Effector memory CD8-positive, alpha-beta T cell (primary cell): ENCODE measurements at places on chromosomes 3 and 15.

- DNase-seq, result no peak
- no peaks in the 10 kb centered on the region for H3K36me3 ChIP-seq
- no peaks in the 10 kb centered on the region for H3K4me1 ChIP-seq
- peaks cover 13% of the 10 kb centered on the region for H3K27me3 ChIP-seq
These were observed 138.6 kb downstream of the GAP43 start for GRCh38 chr3:115761927-115762305.

DNA sequence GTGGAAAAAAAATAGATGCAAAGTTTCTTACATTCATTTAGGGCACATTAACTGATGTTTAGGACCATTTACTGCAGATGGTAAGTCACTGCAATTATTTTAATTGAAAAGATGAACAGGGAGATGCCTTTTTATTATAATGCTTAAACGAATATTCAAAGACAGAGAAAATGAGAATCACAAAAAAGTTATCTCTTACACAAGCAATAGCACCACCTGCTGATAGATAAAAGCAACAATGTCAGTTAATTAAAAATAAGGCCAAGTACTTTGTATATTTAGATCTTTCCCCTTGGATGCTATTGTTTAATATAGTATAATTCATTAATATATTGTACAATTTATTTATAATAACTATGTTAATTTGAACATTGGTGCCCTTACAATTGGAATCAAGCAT lies 55.9 kb downstream of the IFT80 start:
- no peak for DNase-seq
- H3K4me1 ChIP-seq, result no peaks in the 10 kb centered on the region
- no peak overlapping the region for H3K27ac ChIP-seq
- H3K4me3 ChIP-seq, result no peak overlapping the region
- peaks cover 5% of the 10 kb centered on the region for H3K36me3 ChIP-seq

GRCh38 chr15:37891766-37892368 lies 42.6 kb upstream of the TMCO5A start:
- DNase-seq, result no peak
- H3K36me3 ChIP-seq, result no peaks in the 10 kb centered on the region
- no peak overlapping the region for H3K4me3 ChIP-seq

GRCh38 chr15:71093054-71094024 lies 21.9 kb upstream of the THSD4 start:
- H3K27me3 ChIP-seq, result peaks cover 29% of the 10 kb centered on the region
- no peaks in the 10 kb centered on the region for H3K36me3 ChIP-seq
- no peak overlapping the region for H3K4me3 ChIP-seq

GRCh38 chr3:33047842-33048834 lies 48.8 kb downstream of the GLB1 start:
- H3K36me3 ChIP-seq, result peaks cover 10% of the 10 kb centered on the region
- peak overlapping the region; percentile 74 for H3K4me3 ChIP-seq
- H3K4me1 ChIP-seq, result peaks cover 57% of the 10 kb centered on the region
- peak; percentile 56 for DNase-seq
- no peaks in the 10 kb centered on the region for H3K27me3 ChIP-seq
- H3K27ac ChIP-seq, result peak overlapping the region; percentile 91

- no peak overlapping the region for H3K27ac ChIP-seq
- DNase-seq, result no peak
- H3K4me1 ChIP-seq, result no peaks in the 10 kb centered on the region
- H3K27me3 ChIP-seq, result peaks cover 11% of the 10 kb centered on the region
- no peak overlapping the region for H3K4me3 ChIP-seq
These were observed 34.9 kb upstream of the ARL8B start for GRCh38 chr3:5087209-5087608.

GRCh38 chr3:29065211-29065785 lies 215.6 kb upstream of the RBMS3 start:
- H3K27me3 ChIP-seq, result no peaks in the 10 kb centered on the region
- no peaks in the 10 kb centered on the region for H3K4me1 ChIP-seq
- no peak overlapping the region for H3K4me3 ChIP-seq
- no peak overlapping the region for H3K27ac ChIP-seq

DNA sequence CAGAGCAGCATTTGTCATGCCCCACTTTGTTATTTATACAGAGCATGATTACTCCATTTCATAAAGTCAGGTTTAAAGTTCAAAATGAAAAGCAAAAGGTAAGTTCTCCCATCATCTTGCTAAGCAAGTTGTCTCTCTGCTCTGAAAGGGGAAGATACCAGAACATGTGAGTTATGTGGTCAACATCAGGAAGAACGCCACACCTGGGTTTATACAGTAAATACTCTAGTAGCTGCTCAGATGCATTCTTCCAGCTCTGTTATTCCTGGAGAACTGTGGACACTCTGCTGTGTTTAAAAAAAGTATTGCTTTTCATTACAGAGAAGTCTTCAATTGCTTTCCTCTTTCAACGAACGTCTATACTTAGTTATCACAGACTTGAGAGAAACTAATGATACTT lies 145.7 kb downstream of the PLCL2 start:
- no peaks in the 10 kb centered on the region for H3K27me3 ChIP-seq
- no peak overlapping the region for H3K4me3 ChIP-seq
- DNase-seq, result no peak
- H3K27ac ChIP-seq, result peak overlapping the region; percentile 46

DNA sequence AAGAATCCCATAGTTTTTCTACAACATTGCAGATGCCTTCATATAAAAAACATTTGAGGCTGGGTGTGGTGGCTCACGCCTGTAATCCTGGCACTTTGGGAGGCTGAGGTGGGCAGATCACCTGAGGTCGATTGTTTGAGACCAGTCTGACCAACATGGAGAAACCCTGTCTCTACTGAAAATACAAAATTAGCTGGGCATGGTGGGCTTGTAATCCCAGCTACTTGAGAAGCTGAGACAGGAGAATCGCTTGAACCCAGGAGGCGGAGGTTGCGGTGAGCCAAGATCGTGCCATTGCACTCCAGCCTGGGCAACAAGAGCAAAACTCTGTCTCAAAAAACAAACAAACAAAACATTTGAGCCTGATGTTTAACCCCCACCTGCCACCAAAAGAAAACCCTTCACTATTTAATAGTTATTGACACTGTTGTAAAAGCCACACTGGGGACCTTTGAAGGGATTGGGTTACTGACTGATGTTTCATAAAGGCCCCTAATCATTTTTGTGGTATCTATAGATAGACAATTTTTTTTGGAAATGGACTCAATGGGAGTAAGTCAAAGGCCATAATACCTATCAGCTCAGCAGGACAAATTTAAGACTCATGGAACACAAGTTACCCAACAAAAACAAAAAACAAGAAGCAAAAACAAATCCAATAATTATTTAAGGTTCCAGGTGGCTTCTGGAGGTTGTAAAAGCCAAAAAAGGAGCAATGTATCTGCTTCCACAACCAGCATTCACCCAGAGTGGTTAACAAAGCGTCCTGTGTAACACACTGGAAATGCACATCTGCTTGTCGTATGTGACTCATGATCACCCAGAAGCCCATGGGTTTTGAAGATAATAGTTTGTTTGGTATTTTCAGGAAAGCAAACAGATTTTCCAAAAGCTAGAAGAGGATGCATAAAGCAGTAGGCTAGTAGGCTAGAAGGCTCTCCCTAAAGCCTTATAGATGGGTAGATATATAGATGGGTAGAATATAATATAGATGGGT lies 41.2 kb downstream of the CDCP1 start:
- H3K36me3 ChIP-seq, result peaks cover 9% of the 10 kb centered on the region
- DNase-seq, result no peak
- peaks cover 52% of the 10 kb centered on the region for H3K4me1 ChIP-seq
- peak overlapping the region; percentile 47 for H3K27ac ChIP-seq
- peaks cover 26% of the 10 kb centered on the region for H3K27me3 ChIP-seq
- H3K4me3 ChIP-seq, result peak overlapping the region; percentile 61

- H3K36me3 ChIP-seq, result no peaks in the 10 kb centered on the region
- peaks cover 4% of the 10 kb centered on the region for H3K4me1 ChIP-seq
- no peak within 1 kb of the TSS for H3K27ac ChIP-seq
- peaks cover 85% of the 10 kb centered on the region for H3K27me3 ChIP-seq
- H3K4me3 ChIP-seq, result peak within 1 kb of the TSS; percentile 79
- DNase-seq, result peak; percentile 35
These were observed at the start of gene WNT7A for GRCh38 chr3:13879946-13880810. Gene WNT7A (minus strand): TSS chr3:13880071. CDS start chr3:13879816, 255 bp downstream.

- DNase-seq, result no peak
- peaks cover under 1% of the 10 kb centered on the region for H3K4me1 ChIP-seq
- H3K36me3 ChIP-seq, result no peaks in the 10 kb centered on the region
- peaks cover 43% of the 10 kb centered on the region for H3K27me3 ChIP-seq
- H3K27ac ChIP-seq, result no peak overlapping the region
These were observed 4.1 kb downstream of the MINAR1 start for GRCh38 chr15:79436037-79436780.

GRCh38 chr3:72270072-72270681 lies 485.2 kb upstream of the PROK2 start:
- no peak for DNase-seq
- peaks cover 32% of the 10 kb centered on the region for H3K27me3 ChIP-seq
- no peak overlapping the region for H3K4me3 ChIP-seq
- no peaks in the 10 kb centered on the region for H3K36me3 ChIP-seq
- no peak overlapping the region for H3K27ac ChIP-seq

GRCh38 chr3:7876741-7877297 lies 624.8 kb upstream of the LMCD1 start:
- peaks cover 5% of the 10 kb centered on the region for H3K36me3 ChIP-seq
- H3K27ac ChIP-seq, result peak overlapping the region; percentile 61
- H3K4me1 ChIP-seq, result peaks cover 8% of the 10 kb centered on the region
- no peaks in the 10 kb centered on the region for H3K27me3 ChIP-seq

GRCh38 chr3:114441386-114441785 lies 147.6 kb downstream of the TIGIT start:
- H3K4me1 ChIP-seq, result no peaks in the 10 kb centered on the region
- H3K27me3 ChIP-seq, result no peaks in the 10 kb centered on the region
- H3K36me3 ChIP-seq, result no peaks in the 10 kb centered on the region
- no peak overlapping the region for H3K27ac ChIP-seq
- no peak for DNase-seq
- no peak overlapping the region for H3K4me3 ChIP-seq

DNA sequence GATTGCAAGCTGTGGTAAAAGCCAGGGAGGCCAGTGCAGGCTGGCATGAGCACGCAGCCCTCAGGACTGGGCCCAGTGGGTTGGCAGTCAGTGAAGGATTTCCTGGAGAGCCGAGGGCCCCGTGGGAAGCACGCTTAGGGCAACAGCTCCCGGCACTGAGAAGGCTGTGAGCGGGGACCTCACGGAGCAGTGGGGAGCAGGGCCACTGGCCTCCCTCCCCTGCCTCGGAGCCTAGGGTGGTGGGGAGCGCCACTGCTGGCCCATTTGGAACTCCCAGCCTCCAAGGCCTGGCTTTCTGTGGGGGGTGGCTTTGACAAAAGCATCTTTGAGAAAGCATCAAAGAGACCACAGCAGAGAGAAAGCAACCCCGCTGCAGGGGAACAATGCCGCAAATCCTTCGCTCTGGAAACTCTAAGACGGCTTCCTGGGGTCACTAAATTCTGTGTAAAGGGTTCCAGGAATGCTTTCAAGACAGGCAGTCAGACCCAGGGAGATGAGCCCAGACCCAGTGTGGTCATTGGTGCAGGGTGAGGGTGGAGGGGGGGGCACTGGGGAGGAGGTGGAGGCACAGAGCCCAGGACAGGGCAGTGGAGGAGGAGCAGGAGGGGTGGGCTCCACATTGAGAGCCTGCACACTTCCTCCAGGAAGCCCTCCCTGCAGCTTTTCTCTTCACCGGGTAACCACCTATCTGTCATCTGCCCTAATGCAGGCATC lies 9.5 kb upstream of the APBA2 start:
- H3K27me3 ChIP-seq, result no peaks in the 10 kb centered on the region
- H3K27ac ChIP-seq, result peak overlapping the region; percentile 78
- H3K4me1 ChIP-seq, result no peaks in the 10 kb centered on the region

DNA sequence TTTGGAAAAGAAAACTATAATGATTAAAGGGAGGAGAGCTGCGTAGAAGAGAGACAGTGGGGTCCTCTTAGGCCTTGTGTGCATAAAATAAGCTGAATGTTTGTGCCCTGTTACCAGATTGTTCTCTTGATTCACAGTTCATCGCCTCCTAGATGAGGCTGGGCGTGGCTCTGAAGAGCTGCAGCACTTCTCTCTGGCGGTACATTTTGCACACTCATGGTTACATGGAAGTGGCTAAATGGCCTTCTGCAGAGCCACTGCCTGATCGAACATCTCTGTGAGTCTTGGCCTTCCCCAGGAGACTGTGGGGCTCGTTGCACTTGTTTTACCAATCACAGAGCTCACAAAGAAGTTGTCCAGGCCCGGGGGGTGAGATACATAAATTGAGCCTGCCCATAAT lies 208.8 kb downstream of the GABRG3 start:
- no peak overlapping the region for H3K4me3 ChIP-seq
- no peak for DNase-seq
- no peak overlapping the region for H3K27ac ChIP-seq
- no peaks in the 10 kb centered on the region for H3K4me1 ChIP-seq

DNA sequence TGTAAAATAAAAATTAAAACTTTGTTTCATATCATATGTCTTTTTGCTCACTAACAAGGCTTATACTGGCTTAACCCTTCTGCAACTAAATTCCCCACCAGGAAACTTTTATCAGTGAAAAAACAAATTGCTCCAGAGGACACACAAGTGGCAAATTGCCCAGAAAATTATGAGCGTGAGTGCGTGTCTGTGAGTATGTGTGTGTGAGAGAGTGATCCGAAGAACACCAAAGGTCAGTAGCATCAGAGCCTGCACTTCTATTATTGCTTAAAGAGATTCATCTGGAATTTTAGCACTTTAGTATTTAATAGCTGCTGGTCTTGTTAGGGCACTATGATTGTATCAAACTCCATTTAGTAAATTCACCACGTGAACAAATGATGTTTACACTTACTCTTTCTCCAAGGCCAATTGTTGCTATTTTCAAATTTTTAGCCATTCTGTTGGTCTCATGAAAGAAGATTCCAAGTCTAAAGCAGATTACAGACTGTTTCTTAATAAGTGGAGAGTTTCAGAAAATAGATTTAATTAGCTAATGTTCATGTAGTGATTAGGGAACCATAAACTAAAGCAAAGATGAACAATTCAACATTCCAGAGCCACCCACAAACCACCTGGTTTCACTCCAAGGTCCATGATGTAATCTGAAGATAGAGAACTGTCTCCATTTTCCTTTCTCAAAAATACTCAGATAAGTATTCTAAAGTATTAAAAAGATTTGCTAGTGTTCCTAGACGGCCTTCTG lies 91.1 kb upstream of the IL12A start:
- no peaks in the 10 kb centered on the region for H3K4me1 ChIP-seq
- no peaks in the 10 kb centered on the region for H3K36me3 ChIP-seq
- H3K4me3 ChIP-seq, result no peak overlapping the region
- H3K27ac ChIP-seq, result no peak overlapping the region
